Activated CD4-positive, alpha-beta T cell treated with anti-CD3 and anti-CD28 coated beads for 24 hours (primary cell): ENCODE measurements at places on chromosomes 5 and 9.

DNA sequence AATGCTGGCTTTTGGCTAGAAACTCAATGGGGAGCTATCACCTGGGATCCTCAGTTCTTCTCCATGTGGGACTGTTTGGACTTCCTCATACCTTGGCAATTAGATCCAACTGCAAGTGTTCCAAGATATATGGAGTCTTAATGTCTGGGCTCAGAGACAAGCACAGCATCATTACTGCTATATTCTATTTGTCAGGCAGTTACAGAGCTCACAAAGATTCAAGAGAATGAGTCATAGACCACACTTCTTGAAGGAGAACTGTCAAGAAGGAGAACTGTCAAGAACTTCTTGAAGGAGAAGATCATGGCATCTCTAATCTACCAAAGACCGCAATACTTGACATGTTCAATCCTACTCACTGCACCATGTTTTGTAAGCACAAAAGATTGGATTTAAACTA is 106.8 kb upstream of the NREP start:
- DNase-seq, result no peak

DNA sequence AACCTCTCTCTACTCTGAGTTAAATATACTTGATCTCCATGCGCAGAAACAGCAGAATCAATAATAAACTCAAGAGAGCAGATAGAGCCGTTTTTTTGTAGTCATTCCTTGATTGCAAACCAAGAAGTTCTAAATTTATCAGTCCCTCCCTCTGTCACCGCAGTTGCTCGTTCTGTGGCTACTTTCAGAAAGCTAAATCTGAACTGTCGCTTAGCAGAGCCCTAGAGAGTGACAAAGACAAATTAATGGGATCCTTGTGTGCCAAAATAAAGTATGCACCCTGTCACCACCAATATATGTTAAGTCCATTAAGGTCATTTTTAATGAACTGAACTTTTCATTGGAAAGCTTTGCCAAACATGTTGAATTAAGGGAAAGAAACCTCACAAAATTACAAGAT is 218.3 kb downstream of the ADAMTSL1 start:
- DNase-seq, result no peak

DNA sequence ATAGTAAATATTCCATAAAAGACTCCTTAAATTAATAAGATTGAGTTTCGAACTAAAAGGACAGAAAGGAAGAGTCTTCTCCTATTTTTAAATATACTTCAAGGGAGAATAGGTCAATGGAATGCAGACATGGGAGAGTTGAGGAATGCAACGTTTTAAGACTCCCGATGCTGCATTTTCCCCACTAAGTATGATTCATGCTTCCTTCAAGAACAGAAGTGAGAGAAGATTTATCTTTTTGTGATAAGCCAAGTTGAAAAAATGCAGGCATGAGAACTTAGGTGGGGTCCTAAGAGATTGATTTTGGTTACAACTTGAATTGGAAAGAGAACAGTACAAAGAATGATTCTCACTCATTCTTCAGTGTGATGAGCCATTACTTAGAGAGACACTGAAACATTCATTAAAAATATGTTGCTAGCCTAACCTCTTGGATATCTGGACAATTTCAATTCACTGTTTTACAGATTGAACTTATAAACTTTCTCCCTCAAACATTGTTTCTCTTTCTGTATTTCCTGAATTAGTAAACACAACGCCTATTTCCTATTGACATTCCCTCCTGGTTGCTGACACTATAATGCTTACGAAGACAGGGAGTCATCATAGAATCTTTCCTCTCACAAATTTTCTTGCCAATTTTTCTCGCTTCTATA is 1666.1 kb upstream of the WWC1 start:
- DNase-seq, result no peak

GRCh38 chr5:126998895-126999570 is 31.3 kb downstream of the MARCHF3 start:
- DNase-seq, result no peak

GRCh38 chr9:136394312-136395019 is 5.5 kb downstream of the SNAPC4 start:
- no peak for DNase-seq
